Urinary bladder (tissue), 4 donors: ENCODE measurements at places on chromosomes 12 and 14.

GRCh38 chr12:53994264-53995001, 5.5 kb upstream of the HOXC9 start:
- no peak for DNase-seq

- DNase-seq, result no peak
Observed at GRCh38 chr12:75471902-75472890, 8.4 kb upstream of the GLIPR1 start.

DNA sequence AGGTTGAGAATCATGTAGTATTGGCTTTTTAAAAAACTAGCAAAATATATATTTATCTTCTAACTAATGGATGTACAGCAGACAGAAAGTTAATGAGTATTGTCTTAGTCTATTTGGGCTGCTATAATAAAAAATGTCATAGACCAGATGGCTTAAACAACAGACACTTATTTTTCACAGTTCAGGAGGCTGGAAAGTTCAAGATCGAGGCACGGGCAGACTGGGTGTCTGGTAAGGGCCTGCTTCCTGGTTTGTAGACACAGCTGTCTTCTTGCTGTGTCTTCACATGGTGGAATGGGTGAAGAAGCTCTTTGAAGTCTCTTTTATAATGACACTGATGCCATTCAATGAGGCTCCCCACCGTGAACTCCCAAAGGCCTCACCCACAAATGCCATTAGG, 70.1 kb upstream of the KRR1 start:
- no peak for DNase-seq

DNA sequence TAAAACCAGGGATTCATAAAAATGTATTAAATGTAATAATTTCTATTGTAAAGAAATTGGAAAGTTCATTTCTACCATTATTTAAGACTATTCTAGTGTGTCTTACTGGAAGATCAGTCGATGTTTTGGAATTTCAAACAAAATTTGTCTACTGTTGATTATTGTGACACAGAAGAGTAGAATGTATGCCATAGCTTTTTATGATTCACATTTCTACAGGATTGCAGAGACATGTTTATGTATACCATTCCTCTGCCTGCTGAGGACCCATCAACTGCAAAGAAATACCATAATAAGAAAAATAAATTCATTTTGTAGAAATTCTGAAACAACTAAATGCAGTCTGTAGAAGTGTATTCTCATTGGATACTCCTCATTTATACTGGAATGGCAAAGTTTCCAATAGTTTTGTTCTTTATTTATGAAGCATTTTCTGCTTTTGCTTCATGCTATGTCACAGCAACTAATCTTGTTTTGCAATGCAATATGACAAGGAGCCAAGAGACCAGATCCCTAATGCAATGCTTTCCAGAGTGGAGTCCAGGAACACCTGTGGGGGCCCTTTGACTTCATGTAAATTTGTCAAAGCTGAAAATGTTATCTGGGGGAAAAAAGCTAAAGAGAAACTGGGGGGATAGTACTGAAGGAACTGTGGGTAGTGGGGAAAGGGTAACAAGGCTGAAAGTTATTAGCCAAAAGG, 172.9 kb upstream of the LRIG3 start:
- DNase-seq, result no peak

DNA sequence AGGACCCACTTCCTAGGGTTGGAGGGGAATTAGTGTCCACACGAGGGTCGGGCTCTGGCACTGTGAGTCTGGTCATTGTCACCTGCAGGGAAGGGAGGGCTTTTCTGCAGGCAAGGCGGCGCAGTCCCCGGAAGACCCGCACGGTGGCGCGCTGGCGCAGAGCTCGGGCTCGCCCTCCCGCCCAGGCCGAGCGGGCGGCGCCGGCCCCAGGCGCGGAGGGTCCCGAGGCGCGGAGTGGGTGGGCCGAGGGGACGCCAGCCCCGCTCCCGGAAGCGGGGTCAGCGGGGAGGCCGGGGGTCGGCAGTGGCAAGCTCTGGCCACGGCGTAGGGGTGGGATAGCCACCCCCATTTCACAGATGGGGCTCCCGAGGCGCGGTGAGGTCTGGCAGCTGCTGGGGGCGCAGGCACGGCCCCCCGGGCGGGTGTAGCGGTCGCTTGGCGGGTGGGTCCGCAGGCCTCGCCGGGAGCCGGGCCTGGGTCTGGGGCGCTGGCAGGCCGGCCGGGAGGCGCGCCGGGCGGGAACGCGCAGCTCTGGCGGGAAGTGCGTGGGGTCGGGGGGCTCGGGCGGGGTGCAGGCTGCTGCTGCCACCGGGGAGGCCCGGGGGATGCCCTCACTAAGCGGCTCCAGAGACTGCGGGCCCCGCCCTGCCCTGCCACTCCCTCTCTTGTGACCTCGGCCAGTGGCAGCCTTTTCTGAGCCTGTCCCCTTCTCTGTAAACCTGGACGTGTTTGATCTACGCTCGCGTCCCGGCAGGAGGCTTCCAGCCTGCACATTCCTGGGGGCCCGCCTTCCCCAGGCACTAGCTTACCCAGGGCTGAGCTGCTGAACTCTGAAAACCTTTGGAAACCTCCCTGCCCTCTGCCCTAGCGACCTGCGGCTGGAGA, 46.1 kb downstream of the CYP46A1 start:
- no peak for DNase-seq

GRCh38 chr12:31479516-31480210, 111.3 kb downstream of the DENND5B start:
- DNase-seq, result no peak

DNA sequence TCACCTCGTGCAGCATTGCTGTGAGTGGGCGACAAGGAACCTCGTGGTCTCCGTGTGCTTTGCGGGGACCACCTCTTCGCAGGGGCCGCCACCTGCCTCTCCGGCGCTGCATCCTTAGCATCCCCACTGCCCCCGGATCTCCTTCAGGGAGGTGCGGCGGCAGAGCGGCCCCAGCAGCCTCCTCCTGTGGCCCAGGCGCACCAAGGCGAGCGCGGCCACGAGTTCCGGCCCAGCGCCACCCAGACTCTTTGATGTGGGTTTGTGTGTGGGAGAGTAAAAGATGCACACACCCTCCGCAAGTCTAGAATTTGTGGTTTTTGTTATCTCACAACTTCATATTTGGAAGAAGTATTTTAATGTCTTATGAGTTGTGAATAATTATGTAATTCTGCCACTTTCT, 118.8 kb upstream of the DIO3 start:
- no peak for DNase-seq

- DNase-seq, result peak; percentile 60
Observed at GRCh38 chr12:569803-570434, 93.3 kb downstream of the NINJ2 start.
